ENCODE measurements at places on chromosomes 3 and 15.

DNA sequence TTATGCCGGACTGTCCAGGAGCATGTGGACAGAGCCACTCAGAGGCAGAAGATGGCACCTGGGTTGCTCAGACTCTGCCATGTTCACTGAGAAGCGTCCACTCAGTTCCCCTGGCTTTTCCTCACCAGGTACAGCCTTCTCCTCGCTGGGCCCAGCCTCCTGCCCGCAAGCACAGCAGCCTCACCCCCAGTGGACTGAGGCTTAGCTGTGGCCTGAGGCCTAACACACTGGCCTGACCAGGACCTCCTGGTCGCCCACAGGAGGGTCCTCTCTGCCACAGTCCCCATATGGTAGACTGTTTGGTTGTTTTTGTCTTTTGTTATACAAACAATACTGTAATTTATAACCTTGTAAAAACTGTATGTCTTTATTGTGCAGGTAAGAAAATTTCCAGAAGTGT is 15.5 kb downstream of the HTR3C start:
- no peak for DNase-seq

GRCh38 chr15:53522991-53523390 is 236.5 kb downstream of the WDR72 start:
- no peak for DNase-seq

- no peak for DNase-seq
These were observed 19.1 kb downstream of the CSRNP1 start for GRCh38 chr3:39134305-39134704.

GRCh38 chr3:189355481-189356201 is 183.9 kb downstream of the TPRG1 start:
- DNase-seq = peak; percentile 65

- no peak for DNase-seq
These were observed 200.1 kb downstream of the KCNMB2 start for GRCh38 chr3:178736300-178736699.

- peak; percentile 93 for DNase-seq
These were observed 156.1 kb downstream of the TBL1XR1 start for GRCh38 chr3:177041021-177041729.

- DNase-seq = no peak
These were observed 33.0 kb upstream of the CA12 start for GRCh38 chr15:63414474-63415120.

- DNase-seq = no peak
These were observed 2.5 kb downstream of the TMEM212 start for GRCh38 chr3:171845481-171846284.

DNA sequence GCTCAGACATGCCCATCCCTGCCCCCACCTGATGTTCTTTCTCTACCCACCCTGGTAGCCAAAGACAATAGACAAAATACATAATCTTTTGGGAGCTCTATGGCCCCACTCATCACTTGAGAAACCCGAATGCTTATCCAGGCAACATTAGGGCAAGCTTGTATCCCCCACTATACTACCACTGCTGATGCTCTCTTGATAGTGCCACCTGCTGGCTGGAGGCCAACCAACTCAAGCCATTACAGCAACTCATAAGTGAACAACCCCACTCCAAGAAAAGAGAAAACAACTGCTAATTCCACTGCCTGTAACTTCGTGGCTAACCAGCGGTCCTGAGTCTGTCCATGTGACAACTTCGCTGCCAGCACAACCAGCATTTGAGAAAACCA is 342.5 kb upstream of the TGFBR2 start:
- DNase-seq = no peak

DNA sequence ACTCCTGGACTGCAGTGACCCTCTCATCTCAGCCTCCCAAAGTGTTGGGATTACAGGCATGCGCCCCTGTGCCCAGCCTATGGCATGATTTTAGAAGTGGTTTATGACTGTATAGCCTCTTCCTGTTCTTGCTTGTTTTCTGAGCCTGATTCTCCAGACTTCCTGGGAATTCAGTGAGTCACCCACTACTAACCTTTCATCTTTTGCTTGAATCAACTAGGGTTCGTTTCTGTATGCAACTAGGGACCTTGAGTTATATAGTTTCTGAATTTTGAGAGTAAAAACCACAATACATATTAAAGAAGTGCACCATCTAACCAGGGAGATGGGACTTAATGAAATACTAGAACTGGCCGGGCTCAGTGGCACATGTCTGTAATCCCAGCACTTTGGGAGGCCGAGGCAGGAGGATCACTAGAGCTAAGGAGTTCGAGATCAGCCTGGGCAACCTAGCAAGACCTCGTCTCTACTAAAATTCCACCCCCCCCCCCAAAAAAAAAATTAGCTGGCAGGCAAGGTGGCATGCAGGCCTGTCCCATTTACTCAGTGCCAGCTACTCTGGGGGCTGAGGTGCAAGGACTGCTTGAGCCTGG is 76.0 kb downstream of the ZNF609 start:
- DNase-seq = peak; percentile 72

DNA sequence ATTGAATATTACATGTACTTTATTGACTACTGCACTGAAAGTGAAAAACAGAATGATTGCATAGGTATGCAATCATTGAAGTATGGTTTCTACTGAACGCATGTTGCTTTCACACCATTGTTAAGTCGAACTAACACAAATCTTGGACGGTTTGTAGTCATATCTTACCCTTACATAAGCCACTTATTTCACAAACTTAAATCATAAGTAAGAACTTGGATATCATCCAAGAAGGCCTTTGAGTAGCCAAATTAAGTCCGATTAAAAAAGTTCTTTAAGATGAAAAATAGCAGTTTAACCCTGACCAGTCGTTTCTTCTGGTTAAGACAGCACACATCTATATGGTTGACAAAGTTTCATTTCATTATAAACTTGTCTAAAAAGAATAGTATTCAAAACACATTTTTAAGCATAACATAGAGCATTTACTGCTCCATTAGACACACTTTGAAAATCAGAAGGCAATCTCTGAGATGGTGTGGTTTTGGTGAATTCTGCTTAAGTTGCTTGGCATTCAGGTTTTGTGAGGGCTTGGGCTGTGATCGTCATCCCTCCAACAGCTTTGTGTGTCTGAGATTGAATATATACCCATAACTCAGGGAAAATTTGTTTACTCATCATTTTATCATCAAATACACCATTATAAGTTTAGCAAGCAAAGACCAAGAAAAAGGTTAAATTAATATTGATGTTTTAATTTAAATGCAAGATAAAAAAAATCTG is 92.2 kb downstream of the NFKBIZ start:
- no peak for DNase-seq

GRCh38 chr3:19769694-19770093 is 164.3 kb downstream of the EFHB start:
- DNase-seq = no peak

GRCh38 chr3:101879102-101879501 is 29.8 kb downstream of the NFKBIZ start:
- DNase-seq = no peak

DNA sequence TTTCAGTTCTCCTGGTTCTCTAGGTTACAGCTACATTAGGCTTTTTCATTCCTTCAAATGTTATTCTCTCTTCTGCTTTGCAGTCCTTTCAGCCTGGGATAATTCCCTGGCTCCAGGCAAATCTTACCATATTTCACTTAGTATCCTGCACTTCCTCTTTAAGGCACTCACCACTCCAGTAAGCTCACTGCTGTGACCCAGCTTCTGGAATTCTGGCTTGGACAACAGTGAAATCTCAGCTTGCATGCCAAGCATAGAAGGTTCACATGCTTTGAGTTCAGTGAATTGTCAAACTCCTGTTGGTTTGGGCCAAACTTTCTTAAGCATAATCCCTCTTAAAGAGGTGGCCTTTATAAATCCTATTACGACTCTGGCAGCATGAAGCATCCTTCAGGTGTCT is 69.4 kb downstream of the SCN10A start:
- DNase-seq = no peak

DNA sequence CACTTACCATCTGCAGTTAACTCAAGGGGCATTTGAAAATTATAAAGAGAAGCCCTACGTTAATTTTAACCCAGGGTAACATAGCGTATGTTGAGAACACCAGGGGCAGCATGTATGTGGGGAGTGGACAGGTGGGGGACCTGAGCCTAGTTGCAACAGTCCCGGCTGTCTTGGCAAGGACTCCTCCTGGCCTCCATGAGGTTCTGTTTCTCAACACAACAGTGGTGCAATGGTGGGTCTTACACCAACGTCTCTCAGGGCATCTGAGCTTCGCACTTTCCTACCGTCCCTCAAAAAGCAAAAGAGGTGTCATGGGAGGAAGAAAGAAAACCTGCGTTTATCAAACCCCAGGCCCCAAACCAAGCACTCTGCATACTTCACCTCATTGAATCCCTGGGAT is 50.6 kb downstream of the MGLL start:
- no peak for DNase-seq

GRCh38 chr3:45741742-45742460 is 52.7 kb downstream of the SACM1L start:
- no peak for DNase-seq

GRCh38 chr3:66280304-66280703 is 59.5 kb downstream of the SLC25A26 start:
- DNase-seq = no peak

DNA sequence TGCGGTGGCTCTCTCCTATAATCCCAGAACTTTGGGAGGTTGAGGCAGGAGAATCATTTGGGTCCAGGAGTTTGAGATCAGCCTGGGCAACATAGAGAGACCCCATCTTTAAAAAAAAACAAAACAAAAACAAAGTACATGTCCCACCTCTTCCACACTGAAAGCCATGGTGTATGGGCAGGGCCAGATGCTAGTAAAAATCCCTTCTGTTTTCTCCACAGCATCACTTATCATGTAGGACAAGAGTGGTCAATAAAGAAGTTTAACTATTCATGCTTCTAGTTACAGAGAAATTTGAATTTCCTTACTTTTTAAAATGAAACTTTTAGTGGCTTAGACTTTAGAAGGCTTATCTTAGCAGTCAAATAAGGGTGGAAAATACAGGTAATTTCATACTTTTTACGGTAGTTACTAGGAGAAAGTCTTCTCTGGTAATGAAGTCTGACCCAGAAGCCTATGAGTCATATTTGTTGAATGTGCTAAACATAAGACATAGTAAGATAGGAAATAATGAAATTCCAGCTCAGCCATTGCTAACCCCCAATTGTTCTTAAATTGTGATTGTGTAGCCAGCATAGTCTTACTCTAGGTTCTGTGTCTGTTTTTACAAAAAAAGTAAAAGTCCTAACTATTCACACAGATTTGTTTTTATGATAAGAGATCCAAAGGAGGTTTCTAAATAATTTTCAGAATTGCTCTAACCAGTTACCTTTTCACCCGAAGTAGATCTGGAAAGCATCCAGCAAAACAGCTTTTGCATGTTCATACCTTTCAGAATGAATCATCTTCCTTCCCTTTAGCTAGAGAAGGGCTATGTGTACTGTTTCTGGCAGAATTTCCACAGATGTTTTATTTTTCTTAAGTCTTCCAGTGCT is 16.4 kb upstream of the ZNF609 start:
- DNase-seq = peak; percentile 75

GRCh38 chr3:8298021-8298954 is 203.3 kb upstream of the LMCD1 start:
- no peak for DNase-seq

DNA sequence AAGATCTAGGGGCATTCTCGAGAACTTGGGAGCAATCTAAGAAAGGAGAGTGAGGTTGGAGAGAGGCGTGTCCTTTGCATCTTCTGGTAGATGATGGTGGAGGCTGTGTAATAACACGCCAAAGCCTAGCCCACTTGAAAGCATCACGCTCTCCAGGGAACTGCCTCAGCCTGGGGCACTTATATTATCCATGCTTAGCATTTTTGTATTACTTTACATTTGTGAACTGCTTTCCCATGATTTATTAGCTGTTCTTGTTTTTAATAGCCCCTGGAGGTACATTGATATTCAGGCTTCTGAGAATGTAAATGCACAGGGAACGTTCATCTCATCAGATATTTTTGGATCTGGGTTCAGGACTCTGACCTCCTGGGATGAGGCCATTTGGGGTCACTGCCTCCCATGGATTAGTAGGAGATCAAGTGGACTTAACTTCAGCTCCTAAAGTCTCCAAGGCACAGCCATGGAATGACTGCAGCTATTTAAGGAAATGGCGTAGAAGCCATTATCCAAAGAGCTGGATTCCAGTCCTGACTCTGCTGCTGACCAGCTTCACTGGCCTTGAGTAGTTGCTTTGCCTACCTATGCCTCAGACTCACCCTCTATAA is 124.9 kb downstream of the LPP start:
- no peak for DNase-seq

GRCh38 chr3:4493941-4494894 is 1.1 kb downstream of the ITPR1 start:
- DNase-seq = peak; percentile 8

DNA sequence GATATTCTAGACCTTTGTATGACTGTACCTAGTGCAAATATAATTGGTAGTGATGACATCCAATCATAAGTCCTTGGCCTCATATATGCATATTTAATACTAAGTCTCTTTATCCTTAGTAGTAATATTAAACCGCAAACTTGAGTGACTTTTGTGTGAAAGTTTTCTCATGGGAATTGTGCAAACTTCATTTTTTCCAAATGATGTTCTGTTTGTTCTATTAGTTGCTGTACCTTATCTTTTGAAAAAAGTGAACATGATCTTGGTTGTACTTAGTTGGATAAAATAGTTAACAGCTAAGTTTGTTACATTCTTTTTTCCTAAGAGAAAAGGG is 43.2 kb downstream of the TMEM45A start:
- DNase-seq = no peak

GRCh38 chr15:64621056-64621455 is 154.3 kb downstream of the RBPMS2 start:
- no peak for DNase-seq

- DNase-seq = peak; percentile 8
These were observed 92.0 kb downstream of the TMEM108 start for GRCh38 chr3:133130168-133130567.

- peak; percentile 32 for DNase-seq
These were observed 52.0 kb downstream of the MAGEF1 start for GRCh38 chr3:184659797-184660301.

DNA sequence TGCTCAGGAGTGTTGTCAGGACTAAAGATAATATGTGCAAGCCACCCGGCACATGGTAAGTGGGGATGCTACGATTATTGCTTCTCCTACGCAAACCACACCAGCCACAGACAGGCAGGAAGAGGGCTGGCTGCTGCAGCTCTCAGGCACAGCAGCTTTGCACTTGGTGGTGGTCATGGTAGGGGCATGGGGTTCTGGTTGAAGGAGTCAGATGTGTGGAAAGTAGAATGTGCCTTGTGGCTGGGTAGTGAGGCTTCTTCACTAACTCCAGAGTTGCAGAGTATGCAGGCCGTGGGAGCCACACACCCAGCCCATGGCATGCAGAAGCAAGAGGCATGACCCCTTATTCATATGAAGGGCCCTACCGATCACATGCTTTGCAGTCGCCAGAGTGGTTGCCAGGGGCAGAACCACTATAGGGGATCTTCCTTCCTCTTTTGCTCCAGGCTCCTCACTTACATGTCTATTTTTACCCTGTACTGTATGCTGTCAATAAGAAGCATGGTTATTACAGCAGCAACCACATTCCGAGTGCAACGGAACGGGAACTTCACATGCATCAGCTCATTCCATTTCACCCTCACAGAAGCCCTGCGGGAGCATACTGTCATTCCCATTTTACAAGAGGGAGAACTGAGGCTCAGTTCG is 59.2 kb upstream of the HERC1 start:
- DNase-seq = no peak

GRCh38 chr3:141425523-141426233 is 57.4 kb downstream of the ZBTB38 start:
- DNase-seq = peak; percentile 40

Measured in AG10803 (cell line).